ENCODE measurements at places on chromosomes 7 and 10.

GRCh38 chr10:94397549-94398370, 4.6 kb upstream of the TBC1D12 start:
- DNase-seq, result no peak

DNA sequence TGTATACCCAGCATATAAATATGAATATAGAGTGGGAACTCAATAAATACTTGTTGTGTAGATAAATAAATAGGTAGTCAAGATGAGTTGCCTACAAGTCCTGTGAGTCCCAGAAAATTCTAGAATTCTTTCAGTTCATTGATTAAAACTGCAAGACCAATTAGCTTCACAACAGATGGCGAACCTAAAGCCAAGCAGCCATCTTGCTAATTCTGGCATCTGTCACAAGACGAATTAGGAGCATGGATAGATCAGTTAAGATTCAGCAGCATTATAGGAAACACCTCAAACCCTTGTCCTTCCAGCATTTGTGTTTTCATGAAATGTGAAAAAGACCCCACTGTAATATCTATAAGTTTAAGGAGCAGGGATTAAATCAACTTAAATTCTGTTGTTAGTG, 552.7 kb downstream of the MAGI2 start:
- no peak for DNase-seq

- DNase-seq, result no peak
Observed at GRCh38 chr7:148867596-148868377, 16.3 kb downstream of the EZH2 start.

DNA sequence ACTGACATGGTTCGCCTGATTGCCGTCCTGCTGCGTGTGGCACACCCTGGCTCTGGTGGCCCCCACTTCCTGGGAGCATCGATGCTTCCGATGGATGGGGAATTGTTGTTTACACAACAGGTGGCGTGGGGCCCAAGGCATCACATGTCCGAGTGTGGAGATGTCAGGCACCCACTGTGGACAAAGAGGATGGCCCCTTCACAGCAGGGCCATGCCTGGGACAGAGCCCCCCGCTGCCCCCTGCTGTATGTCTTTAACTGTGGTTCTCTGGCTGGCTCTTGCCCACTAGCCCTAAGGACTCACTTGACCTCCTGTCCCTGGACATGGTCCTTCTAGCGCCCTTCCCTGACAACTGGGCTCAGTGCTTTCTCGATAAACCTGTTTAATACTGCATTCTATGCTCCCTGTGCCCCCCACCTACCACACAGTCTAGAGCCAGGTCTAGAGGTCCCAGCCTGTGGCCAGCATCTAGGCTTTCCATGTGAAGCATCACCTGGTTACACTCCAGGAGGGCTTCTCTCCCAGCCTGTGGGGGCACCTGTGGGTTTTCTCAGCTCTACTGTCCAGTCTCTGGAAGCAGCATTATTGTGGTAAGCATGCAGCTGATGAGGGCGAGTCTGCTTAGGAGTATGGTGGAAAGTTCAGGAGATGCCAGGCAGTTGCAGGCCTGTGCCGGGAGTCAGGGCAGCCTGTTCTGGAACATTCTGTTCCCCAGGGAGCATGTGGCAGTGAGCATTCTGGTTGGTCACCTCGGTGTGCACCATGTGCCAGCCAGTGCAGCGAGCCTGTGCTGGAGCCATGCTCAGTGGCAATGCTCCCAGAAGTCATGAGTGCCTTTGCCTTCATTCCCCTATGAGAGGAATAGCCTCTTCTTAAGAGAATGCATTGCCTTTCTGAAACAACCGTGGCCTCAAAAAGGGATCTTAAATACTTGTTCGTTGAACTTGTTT, 10.4 kb downstream of the ADCY1 start:
- DNase-seq, result no peak

DNA sequence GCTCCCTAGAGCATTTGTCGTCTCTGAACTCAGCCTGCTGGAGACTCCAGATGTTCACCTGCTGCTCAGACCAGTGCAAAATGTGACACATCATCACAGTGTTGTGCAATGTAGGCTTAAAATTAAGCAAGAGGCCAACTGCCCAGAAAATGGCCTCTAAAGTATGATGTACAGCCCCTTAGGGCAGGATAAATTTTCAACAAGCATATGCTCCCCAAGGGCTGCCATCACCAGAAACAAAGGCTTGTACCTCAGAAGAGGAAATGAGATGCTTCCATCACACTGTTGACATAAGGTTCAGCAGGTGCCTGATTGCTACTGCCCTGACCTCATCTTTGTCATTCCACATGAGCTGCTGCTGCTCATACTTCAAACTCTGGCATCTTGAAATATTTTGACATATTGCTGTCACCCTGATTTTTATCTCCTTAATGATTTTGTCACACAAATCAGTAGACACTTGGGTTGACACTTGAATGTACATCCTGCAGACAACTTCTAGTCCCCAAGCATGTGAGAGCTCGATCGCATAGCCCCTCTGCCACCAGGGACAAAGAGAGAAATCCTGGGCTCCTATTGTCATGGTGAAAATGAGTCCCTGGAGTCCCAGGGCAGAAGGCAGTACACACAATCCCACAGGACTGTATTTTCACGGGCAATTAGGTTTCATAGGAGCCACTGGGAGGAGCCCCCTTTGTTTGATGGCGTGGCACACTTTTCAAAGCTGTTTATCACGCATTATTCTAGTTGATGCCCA, 219.7 kb upstream of the STK17A start:
- peak; percentile 93 for DNase-seq

DNA sequence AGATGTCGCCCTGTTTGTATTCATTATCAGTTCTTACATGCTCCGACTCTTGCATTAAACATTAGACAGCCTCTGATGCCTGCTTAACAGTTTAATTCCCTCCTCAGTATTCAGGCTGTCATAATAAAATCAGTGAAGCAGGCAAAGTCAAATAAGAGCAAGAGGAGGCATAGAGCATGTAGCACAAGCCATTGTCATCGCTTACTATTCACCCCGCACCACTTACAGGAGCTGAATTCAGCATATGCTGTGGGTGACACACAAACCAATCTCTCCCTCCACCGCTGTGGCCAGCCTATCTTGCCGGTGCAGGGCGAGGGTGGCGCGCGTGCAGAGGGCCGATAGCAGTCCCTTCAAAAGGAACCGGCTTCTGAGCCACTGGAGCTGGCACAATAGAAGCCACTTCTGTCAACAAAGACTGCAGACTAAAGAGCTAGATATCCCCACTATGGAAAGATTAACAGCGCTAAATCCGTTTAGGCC, 433.2 kb upstream of the MGMT start:
- DNase-seq, result peak; percentile 56

GRCh38 chr10:78649429-78649828, 419.3 kb upstream of the ZMIZ1 start:
- no peak for DNase-seq

DNA sequence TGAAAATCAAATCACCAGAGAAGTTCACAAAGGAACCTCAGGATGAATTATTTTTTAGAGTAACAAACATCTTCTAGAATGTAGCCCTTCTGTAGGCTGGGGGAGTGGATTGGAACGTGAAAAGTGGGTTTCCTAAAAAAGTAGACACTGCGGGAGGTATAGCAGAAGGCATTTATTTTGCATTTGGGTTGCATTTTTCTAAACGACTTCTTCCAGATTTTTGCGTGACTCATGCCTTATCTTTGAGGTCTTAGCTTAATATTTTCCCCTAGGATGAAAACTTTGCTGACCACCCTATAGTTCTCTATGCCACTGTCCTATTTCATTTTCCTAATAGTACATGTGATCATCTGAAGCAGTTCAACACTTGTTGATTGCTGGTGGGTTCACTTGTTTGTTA, 112.7 kb upstream of the JCAD start:
- DNase-seq, result no peak

DNA sequence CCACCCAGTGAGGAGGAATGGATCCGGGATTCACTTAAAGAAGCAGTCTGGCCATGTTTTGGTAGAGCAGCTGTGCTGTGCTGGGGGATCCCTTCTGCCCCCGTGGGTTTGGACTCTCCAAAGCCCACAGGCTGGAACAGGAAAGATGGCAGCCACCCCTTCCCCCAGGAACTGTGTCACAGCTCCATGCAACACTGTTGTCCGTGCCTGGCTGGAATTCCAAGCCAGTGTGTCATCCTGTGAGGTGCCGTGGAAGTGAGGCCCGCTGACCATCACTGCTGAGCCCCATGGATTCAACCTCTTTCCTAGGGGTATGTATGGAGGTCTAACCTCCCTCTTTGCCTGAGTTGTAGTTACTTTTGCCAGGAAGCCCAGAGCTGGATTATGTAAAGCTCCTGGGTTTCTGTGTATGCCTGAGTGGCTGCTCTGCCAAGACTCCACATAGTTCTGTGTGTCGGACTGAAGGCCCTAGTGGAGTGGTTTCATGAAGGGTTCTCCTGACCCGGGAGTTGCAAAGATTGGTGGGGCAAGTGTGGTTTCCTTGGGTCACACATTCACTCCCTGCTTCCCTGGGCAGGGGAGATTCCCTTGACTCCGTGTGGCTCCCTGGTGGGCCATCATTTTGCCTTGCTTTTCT, 35.1 kb upstream of the PCGF5 start:
- DNase-seq, result no peak

DNA sequence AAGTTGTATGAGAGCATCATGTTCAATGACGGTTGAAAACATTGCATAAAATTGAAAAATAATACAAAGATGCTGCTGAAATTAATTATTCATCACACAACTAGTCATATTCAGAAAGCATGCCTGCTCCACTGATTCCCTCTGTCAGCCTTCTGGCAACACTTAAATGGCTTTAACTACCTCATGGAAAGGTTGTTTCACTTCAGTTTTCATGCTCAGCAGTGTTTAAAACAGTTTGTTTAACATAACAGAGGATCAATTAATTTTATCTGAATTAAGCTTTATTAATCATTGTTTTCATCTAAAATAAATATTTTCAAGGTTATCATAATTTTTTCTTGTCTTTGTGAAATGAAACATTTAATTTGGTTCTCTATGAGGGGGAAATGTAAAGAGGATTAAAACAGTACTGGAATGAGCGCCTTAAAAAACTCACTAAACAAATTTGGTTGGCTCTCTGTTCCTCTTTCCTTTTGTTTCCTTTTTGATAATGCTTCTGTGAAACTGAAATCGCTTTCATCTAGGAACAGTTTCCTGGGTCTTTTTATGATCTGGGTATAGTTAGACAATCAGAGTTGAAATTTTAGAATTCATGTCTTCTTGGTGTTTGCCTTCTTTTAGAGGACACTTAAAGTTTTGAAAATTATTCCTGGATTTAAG, 427.4 kb downstream of the SH2D4B start:
- DNase-seq, result no peak

Measured in NCI-H345 (cell line).